ENCODE measurements at places on chromosomes 5 and 9.

DNA sequence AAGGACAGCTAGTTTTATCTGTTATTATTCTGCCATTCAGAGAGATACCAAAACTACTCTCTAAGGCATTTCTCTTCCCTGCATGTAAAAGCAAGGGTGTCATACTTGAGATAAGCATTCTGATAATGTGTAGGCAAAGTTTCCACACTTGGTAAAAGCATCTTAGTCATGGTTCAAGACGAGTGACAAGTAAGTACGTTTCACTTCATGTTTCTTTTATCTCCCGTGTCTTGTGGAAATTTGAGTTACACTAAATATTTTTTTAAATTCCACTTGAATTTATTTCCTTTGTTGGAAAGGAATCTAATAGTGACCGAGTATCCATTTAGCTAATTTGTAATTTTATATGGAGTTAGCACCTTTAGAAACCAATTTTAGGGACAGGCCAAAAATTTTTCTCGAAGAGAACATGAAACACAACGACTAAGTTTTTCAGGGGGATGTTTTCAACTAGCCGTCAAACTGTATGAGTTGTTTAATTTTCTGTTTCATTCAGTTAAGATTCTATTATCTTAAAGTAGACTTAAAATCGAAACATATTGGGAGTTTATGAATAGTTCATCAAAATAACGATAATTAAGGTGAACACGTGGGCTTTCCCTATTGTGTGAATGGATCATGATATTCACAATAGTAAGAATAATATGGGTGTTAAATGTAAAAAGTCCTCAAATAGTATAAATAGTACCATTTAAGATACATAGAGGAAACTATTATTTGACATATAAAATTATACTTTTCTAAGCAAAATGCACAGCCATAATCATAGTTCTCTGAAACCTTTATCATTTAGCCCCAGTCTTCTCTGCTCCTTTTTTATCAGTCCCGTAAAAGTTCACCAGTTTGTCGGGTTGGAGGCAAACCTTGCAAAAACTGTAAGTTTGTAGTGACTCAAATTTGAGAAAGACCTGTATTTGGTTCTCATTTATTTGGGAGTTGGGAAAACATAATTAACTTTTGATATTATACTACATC, 1.6 kb downstream of the RFESD start:
- DNase-seq = no peak

- no peak for DNase-seq
Observed at GRCh38 chr5:56211298-56211865, 21.7 kb downstream of the ANKRD55 start.

DNA sequence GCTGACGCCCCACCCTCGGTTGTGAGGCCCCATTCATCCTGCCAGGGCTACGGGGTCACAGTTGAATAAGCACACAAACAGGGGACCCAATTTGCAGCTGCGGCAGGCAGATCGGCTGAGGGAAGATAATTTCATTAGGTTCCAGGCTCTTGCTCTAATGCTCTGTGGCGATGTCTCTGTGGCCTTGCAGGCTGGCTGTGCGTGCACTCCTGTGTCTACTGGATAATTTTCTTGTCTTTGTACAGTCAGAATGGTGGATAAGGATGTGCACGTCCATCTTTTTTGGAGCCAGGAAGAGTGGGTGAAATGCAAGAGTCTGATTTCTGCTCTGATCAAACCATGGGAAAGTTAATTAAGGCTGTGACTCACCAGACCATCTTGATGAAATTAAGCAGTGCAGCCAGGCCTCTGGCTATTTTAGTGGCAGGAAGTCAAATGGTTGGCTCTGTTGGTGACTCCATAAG, 39.2 kb downstream of the NSG2 start:
- DNase-seq = no peak

- DNase-seq = no peak
Observed at GRCh38 chr9:113178087-113178486, 27.3 kb downstream of the SLC31A2 start.

DNA sequence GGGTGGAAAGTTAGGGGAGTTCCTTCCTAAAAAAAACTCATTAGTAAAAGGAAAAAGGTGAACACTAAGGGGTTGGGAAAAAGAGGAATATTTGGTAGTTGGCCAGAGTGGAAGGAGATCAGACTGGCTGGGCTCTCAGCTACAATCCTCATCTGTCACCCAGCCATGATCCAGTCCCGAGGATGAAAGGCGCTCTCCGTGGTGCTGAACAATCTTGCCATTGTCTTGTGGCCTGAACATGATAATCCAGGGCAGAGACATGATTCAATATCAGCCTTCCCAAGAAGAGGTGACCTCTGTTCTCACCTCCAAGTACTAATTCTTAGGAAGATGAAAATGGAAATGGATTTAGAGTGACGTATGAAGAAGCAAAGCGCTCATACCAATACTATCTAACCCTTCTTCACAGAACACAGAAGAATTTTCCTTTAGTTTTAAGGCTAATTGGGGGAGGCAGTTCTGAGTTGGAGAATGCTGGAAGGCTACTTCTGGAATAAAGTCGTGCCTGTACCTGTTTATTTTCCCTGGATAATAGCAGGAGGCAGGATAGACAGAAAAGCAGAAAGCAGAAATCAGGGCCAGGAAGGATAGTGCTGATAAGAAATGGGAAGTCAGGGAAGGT, 36.6 kb upstream of the MYORG start:
- DNase-seq = no peak

DNA sequence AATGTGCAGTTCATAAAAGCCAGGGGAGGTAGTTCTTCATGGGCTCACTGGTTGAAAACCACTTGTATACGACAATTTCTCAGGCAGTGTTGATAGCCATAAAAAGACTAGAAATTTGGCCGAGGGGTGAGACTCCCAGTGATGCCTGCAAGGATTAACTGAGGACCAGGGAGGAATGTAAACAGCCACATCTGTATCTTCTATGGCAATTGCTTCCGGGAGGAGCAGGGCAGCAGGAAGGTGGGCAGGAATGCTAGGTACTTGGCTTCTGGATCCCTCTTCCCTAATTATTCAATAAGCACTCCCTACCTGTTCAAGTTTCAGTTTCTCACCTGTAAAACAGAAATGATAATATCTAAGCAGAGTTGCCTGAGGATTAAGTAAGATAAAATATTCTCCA, 45.4 kb downstream of the TMEM232 start:
- no peak for DNase-seq

DNA sequence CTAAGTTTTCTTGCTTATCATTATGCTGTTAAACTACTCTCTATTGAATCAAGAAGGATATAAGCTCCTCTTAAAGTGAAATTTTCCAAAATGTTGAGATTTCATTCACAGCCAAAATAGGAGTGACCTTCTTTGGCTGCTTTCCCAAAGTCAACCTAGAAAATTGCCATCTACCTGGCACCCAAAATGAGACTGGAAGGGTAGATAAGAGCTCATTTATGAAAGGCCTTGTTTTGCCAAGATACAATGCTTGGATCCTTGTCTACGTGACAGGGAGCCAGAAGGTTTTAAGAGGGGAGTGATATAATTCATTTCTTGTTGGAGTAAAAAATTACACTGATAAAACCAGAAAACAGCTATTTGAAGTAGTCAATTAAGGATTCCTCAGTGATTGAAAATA, 287.1 kb downstream of the IZUMO3 start:
- no peak for DNase-seq

DNA sequence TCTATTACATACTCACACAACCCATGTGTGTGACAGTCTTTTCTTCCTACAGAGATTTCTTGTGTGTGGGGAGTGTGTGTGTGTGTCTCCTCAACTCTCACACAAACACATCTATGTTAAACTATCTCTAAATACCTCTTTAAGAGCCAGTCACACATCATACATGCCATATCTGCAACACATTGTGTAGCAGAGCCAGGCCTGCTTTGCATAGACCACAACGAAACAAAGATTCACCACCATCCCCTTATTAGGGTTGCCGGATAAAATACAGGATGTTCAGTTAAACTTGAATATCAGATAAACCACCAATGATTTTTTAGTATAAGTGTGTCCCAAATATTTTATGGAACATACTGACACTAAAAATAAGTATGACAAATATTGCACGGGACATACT, 2.3 kb downstream of the FAM170A start:
- no peak for DNase-seq

DNA sequence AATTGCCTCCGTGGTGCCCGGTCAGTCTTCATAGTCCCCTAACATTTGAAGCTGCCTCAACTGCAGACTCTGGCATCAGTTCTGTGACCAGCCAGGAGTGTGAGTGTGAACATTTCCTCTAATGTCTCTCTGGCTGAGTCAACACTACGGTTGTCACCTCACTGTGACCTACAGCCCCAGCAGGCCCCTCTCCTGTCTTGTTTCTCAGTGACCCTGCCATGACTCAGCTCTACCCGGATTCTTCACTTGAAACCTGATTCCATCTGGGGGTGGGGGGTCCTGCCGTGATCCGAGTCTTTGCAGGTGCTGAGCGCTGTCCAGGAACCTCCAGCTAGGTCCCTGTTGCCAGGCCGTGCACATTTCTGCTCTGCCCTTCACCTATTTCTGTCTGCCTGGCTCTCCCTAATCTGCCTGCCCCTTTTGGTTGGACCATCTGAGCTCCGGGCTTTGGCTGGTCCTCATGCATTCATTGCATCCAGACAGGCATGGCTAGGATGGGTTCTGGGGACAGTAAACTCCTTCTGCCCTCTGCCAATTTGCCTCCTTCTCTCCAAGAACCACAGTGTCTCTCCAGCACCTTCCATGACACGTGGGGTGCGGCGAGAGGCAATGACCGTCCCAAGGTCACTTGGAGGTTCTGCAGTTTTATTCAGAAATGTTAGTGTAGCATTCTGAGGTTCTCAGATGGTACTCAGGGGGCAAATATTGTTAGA, 24.2 kb downstream of the STC2 start:
- no peak for DNase-seq

GRCh38 chr5:84869675-84870074, 485.0 kb upstream of the EDIL3 start:
- DNase-seq = no peak

GRCh38 chr5:80740999-80741398, 86.2 kb upstream of the DHFR start:
- DNase-seq = no peak

GRCh38 chr9:98579700-98580099, 129.0 kb downstream of the GABBR2 start:
- no peak for DNase-seq

GRCh38 chr9:16626577-16627130, 243.8 kb downstream of the BNC2 start:
- DNase-seq = no peak

DNA sequence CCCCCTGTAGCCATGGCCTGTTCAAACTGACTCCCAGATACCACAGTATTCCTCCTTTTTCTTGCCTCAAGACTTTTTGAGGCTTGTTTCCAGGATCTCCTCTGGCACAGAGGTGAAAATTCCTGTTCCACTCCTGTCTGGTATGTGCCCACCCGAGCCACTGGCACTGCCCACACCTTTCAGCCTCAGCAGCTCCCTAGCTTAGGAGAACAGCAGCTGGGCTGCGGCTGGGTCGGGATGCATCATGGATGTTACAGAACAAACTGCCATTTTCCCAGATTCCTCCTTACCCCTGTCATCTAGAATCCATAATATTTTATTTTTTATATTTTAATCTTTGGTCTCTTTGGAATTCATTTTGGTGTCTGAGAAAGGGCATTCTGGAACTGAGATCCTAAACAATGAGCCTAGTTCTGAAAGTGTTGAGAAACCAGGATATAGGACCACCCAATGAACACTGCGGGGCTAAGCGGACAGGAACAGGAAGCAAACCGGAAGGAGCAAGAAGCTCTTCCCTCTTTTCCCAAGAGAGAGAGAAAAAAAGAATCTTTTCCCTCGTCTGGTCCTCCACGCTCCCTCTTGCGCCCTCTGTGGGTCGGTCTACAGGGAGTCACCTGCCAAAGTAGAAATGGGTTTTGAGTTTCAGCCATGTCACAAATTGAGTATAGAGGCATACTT, 12.5 kb downstream of the OR2S2 start:
- DNase-seq = no peak

- no peak for DNase-seq
Observed at GRCh38 chr5:150398722-150399523, 13.8 kb downstream of the CD74 start.

DNA sequence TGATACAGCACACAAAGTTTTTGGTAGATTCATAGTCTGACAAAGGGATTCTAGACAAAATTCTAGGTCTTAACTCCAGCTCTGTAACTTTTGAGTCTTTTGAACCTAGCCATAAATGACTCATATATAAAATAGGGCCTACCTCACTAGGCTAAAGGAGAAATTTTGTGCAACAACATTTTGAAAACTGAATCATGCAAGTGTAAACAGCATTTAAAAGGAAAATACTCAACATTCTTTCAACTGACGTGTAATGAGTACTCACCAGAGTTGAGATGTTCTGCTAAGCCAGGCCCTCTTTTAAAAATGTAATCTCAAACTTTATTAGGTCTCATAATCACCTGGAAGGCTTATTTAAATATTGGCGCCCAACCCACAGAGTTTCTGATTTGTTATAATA, 113.2 kb downstream of the STK32A start:
- DNase-seq = no peak

DNA sequence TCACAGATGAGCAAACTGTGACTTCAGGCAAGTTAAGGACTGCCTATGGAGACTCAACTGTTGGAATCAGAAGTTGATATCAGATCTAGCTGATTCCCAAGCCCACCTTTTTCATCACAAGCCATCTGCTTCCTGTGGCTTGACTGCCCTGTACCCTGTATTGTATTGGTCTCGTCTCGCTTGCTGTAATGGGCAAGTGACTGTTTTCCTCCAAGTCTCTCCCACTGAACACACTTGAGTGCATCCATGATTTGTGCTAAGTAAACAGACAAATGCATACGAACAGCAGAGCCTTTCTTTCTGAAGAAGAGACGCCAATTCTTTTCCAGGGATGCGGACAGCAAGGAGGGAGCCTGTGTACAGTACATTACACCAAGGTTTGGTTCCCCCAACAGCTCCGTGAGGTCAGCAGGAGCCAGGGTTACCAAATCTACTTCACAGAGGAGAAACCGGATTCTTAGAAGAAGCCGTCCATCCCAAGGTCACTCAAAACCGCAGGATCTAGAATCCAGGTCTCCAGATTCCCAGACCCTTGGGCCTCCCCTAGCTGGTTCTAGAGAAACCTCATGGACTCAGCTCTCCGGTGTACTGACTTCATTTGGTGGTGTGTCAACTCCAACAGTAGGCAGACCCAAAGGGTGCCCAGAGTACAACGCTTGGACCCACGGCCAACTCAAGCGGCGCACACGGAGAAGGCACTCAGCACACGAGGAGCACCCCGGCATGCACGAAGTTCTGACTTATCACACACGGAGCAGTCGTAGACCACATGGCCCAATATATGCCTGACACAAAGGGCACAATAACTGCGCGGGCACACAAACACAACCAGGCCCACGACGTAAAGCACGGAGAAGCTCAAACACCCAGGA, 1.1 kb downstream of the BAG1 start:
- DNase-seq = no peak

DNA sequence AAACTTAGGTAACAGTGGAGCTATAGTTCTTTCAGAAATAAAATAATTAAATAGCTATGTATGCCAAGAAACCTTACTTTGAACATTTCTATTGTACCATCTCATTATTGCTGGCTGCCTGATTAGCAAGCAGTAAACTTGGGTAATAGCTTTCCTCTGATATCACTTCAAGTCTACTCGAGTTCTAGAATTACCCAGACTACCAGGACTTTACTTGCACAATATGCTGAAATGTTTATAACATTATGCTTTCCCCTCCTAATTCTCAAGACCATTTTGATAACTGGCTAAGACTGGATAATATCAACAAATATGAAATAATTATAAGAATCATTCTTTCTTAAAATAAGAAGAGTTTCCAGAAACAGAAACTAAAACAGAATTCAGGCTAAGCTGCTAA, 512.6 kb downstream of the RAB3C start:
- DNase-seq = no peak
